Karpas-422 (cell line): ENCODE measurements at places on chromosomes 12 and 14.

- no peak overlapping the region for H3K4me3 ChIP-seq
- no peak overlapping the region for H3K27ac ChIP-seq
- no peak for DNase-seq
- H3K36me3 ChIP-seq: no peaks in the 10 kb centered on the region
Measured at GRCh38 chr12:24069532-24070395, 120.3 kb upstream of the SOX5 start.

GRCh38 chr12:117352206-117352605 is 9.2 kb downstream of the NOS1 start:
- no peak for DNase-seq
- H3K27ac ChIP-seq: no peak overlapping the region
- H3K36me3 ChIP-seq: no peaks in the 10 kb centered on the region
- H3K4me3 ChIP-seq: no peak overlapping the region
- H3K4me1 ChIP-seq: no peaks in the 10 kb centered on the region

DNA sequence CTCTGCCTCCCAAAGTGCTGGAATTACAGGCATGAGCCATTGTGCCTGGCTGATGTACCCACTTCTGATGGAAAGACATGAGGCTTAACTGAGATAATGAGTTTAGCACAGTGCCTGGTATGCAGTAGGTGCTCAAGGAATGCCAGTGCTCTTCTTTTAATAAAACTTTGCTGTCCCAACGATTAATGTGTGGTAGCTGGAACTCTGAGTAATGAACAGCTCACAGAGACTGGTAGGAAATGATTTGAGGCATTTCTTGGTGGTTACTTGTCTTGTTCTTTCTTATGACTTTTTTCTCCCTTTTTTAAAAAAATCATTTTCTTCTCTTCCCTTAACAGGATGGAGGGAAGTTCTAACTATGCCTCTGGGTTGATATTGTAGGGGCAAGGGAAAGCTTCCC is 235.7 kb upstream of the PWP1 start:
- H3K27ac ChIP-seq: no peak overlapping the region
- DNase-seq: no peak
- H3K36me3 ChIP-seq: no peaks in the 10 kb centered on the region
- H3K4me3 ChIP-seq: no peak overlapping the region
- no peaks in the 10 kb centered on the region for H3K27me3 ChIP-seq

GRCh38 chr14:66037361-66037760 is 448.8 kb upstream of the CCDC196 start:
- H3K27ac ChIP-seq: no peak overlapping the region
- no peaks in the 10 kb centered on the region for H3K4me1 ChIP-seq
- H3K4me3 ChIP-seq: no peak overlapping the region

DNA sequence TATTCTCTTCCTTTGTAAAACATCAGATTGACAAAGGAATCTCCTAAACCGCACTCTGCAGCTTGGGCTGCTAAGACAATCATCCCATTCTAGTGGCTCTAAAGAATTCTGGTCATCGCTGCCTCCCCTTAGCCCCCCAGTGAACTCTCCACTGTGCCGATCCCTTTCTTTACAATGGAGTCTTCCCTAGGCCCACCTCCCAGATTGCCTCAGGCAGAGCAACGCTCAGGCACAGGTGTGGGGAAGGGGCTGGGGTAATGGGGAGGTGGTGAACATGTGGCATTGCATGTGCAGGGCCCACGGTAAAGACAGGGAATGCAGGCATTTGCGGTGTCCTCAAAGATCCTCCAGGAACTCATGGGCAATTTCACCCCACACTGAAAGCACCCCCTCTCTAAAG is 86.3 kb downstream of the PLEKHG3 start:
- no peak overlapping the region for H3K27ac ChIP-seq
- H3K4me3 ChIP-seq: no peak overlapping the region
- H3K4me1 ChIP-seq: no peaks in the 10 kb centered on the region
- no peaks in the 10 kb centered on the region for H3K36me3 ChIP-seq
- no peak for DNase-seq

- H3K4me1 ChIP-seq: no peaks in the 10 kb centered on the region
- no peak overlapping the region for H3K4me3 ChIP-seq
- no peaks in the 10 kb centered on the region for H3K27me3 ChIP-seq
- no peaks in the 10 kb centered on the region for H3K36me3 ChIP-seq
- H3K27ac ChIP-seq: no peak overlapping the region
- DNase-seq: no peak
Measured at GRCh38 chr12:48296586-48297282, 54.0 kb downstream of the ZNF641 start.

DNA sequence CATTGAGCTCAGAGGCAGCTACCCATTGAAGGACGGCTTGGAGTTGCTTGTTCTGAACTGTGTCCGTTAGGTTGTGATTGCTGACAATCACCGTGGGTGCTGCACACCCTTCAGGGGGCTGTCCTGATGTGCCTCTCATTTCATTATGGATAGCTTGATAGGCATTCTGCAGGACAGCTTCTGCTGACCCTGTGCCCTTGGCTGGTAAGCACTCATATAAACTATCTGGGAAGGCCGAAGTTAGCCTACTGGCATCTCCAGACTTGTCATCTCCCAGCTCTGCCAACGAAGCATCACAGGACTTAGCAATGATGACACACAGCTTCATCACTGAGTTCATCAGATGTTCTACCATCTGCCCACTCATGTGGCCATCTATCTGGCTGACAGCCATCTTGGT is 22.3 kb downstream of the AKAP3 start:
- H3K4me3 ChIP-seq: no peak overlapping the region
- H3K4me1 ChIP-seq: no peaks in the 10 kb centered on the region
- no peak overlapping the region for H3K27ac ChIP-seq
- no peak for DNase-seq
- no peaks in the 10 kb centered on the region for H3K36me3 ChIP-seq
- no peaks in the 10 kb centered on the region for H3K27me3 ChIP-seq

DNA sequence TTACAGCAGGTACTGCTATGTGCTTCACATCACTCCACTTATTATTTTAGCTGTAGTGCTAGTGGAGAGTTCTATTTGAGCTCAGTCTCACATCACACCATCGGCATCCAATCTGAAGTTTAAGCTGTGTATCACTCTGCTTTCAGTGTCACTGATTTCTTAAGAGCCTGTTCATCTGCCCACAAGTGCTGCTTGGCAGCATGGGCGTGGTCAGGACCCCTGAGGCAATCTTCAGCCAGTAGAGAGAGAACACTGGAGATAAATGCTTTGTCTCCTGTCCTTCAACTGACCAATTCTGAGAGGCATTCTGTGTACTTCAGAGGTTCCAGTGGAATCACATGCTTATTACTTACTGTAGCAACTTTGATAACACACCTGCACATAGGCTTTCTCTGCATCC is 728.8 kb downstream of the RPS29 start:
- H3K36me3 ChIP-seq: no peaks in the 10 kb centered on the region
- no peak overlapping the region for H3K4me3 ChIP-seq
- no peaks in the 10 kb centered on the region for H3K4me1 ChIP-seq
- no peaks in the 10 kb centered on the region for H3K27me3 ChIP-seq
- H3K27ac ChIP-seq: no peak overlapping the region
- DNase-seq: no peak

DNA sequence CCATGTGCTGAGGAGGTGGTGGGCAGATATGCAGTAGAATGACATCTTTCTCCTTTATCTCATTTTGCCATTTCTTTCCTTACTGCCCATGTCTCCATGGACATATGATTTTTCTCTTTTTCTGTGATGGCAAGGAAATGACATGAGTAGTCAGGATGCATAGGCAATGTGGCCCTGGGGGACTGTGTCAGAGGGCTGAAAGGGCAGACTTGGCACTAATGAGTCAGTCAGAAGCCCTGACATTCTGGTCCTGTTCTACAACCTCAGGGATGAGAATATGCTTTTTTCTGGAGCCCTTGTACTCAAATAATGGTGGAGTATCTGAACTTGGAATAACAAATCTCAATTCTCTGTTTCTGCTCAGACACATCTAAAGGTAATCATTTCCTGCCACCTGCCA is 167.8 kb downstream of the TMEM117 start:
- no peak for DNase-seq
- no peaks in the 10 kb centered on the region for H3K36me3 ChIP-seq
- H3K27me3 ChIP-seq: no peaks in the 10 kb centered on the region
- H3K27ac ChIP-seq: no peak overlapping the region
- H3K4me1 ChIP-seq: no peaks in the 10 kb centered on the region

DNA sequence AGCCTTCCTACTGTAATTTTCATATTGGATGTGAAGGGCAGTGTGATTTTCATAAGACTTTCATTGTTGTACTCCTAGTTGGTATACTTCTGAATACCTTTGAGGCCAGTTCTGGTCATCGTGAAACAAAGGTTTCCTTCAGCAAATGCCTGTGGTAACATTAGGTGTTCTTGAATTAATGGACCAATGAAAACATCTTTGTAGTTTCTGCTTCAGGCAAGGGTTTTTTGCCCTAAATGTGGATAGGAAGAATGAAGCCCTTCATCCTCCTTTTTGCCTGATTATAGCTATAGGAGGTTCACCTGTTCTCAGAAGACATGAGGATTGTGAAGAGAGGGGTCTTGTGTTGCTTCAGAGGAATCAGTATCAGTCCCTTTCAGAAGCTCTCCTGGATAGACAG is 60.7 kb downstream of the PTPN11 start:
- no peaks in the 10 kb centered on the region for H3K27me3 ChIP-seq
- H3K27ac ChIP-seq: no peak overlapping the region
- H3K4me3 ChIP-seq: no peak overlapping the region
- peaks cover 12% of the 10 kb centered on the region for H3K4me1 ChIP-seq
- DNase-seq: no peak

DNA sequence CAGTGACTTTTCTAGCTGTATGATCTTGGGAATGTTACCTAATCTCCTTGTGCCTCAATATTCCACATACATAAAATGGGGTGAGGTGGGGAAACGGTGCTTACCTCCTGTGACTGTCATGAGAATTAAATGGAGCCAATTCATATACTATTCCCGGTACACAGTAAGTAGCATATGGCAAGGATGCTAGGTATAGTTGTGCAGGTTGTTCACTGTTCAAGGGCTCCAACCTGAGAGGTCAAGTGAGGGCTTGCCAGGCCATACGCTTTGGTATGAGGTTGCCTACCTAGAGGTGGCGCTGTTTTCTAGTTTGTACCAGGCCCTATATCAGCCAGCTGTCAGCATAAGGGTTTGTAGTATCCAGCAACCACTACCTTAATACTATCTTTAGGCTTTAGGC is 3.6 kb upstream of the BATF start:
- no peaks in the 10 kb centered on the region for H3K36me3 ChIP-seq
- no peak overlapping the region for H3K4me3 ChIP-seq
- peak; percentile 91 for DNase-seq
- 0 out of 2 replicates have a peak, but pooled peaks cover 4% of the 10 kb centered on the region for H3K27me3 ChIP-seq
- H3K27ac ChIP-seq: no peak overlapping the region
- H3K4me1 ChIP-seq: peaks cover 26% of the 10 kb centered on the region

DNA sequence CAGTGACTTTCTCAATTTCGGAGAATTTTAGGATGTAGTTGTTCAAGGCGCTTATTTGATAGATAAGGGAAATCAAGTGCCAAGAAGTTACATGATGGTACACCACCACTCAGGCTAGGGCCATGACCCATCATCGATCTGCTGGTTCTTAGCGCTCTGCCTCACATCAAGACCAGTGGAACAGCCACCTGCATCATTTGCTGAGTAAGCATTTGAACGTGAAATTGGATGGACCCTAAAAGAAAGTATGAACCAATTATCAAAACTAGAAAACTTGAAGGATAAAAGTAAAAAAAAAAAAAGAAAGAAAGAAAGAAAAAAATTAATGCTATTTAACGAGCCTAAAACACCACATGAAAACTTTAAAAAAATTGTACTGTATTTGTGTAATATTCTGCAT is 27.5 kb upstream of the KRAS start:
- H3K27ac ChIP-seq: no peak overlapping the region
- peaks cover 12% of the 10 kb centered on the region for H3K4me1 ChIP-seq
- no peak for DNase-seq
- H3K36me3 ChIP-seq: no peaks in the 10 kb centered on the region
- no peaks in the 10 kb centered on the region for H3K27me3 ChIP-seq
- H3K4me3 ChIP-seq: no peak overlapping the region

GRCh38 chr12:109663795-109664194 is 49.8 kb upstream of the FAM222A start:
- no peak overlapping the region for H3K27ac ChIP-seq
- no peak for DNase-seq
- H3K27me3 ChIP-seq: no peaks in the 10 kb centered on the region
- no peak overlapping the region for H3K4me3 ChIP-seq
- no peaks in the 10 kb centered on the region for H3K36me3 ChIP-seq
- no peaks in the 10 kb centered on the region for H3K4me1 ChIP-seq

GRCh38 chr12:121590476-121591143 is 9.8 kb upstream of the KDM2B start:
- peaks cover 10% of the 10 kb centered on the region for H3K4me1 ChIP-seq
- no peak overlapping the region for H3K4me3 ChIP-seq
- no peak overlapping the region for H3K27ac ChIP-seq
- H3K36me3 ChIP-seq: no peaks in the 10 kb centered on the region

- no peak overlapping the region for H3K27ac ChIP-seq
- H3K36me3 ChIP-seq: no peaks in the 10 kb centered on the region
- 0 out of 2 replicates have a peak, but pooled peaks cover 2% of the 10 kb centered on the region for H3K27me3 ChIP-seq
- H3K4me3 ChIP-seq: no peak overlapping the region
Measured at GRCh38 chr14:37329189-37330001, 131.7 kb downstream of the MIPOL1 start.

GRCh38 chr14:100544506-100545141 is 42.6 kb downstream of the BEGAIN start:
- no peaks in the 10 kb centered on the region for H3K36me3 ChIP-seq
- peaks cover 23% of the 10 kb centered on the region for H3K4me1 ChIP-seq
- no peak overlapping the region for H3K27ac ChIP-seq
- H3K4me3 ChIP-seq: no peak overlapping the region
- H3K27me3 ChIP-seq: no peaks in the 10 kb centered on the region
- DNase-seq: no peak

- peaks cover 34% of the 10 kb centered on the region for H3K4me1 ChIP-seq
- H3K4me3 ChIP-seq: no peak overlapping the region
- H3K27ac ChIP-seq: no peak overlapping the region
- no peak for DNase-seq
- H3K27me3 ChIP-seq: no peaks in the 10 kb centered on the region
Measured at GRCh38 chr12:47272412-47273190, 192.8 kb upstream of the AMIGO2 start.

- H3K4me3 ChIP-seq: no peak overlapping the region
- DNase-seq: no peak
- H3K36me3 ChIP-seq: no peaks in the 10 kb centered on the region
- H3K4me1 ChIP-seq: no peaks in the 10 kb centered on the region
- H3K27me3 ChIP-seq: no peaks in the 10 kb centered on the region
Measured at GRCh38 chr12:57401165-57401564, 29.7 kb downstream of the R3HDM2 start.

GRCh38 chr14:50785457-50786063 is 45.4 kb downstream of the NIN start:
- H3K27me3 ChIP-seq: no peaks in the 10 kb centered on the region
- DNase-seq: no peak
- H3K27ac ChIP-seq: no peak overlapping the region
- H3K4me3 ChIP-seq: no peak overlapping the region
- peaks cover 41% of the 10 kb centered on the region for H3K4me1 ChIP-seq
- peaks cover 4% of the 10 kb centered on the region for H3K36me3 ChIP-seq
